ENCODE measurements at places on chromosomes 4 and X. TPM values are rescaled to one million over a fixed set of nuclear protein-coding genes. Genes with fewer than 3 reads are reported as not detected.

The RASL11B gene
- 0.41 TPM for polyA plus RNA-seq

The NCAPG gene
- not detected for polyA plus RNA-seq

The NLGN3 gene
- 0.06 TPM for polyA plus RNA-seq

The FAT4 gene
- polyA plus RNA-seq, result not detected

The NDST3 gene
- 0.07 TPM for polyA plus RNA-seq

The CENPE gene
- polyA plus RNA-seq, result 0.14 TPM

The POLR2B gene
- polyA plus RNA-seq, result 45.7 TPM

The IL1RAPL2 gene
- polyA plus RNA-seq, result not detected

The DUX4 gene
- polyA plus RNA-seq, result not detected

The MXD4 gene
- 30.0 TPM for polyA plus RNA-seq

The ARR3 gene
- polyA plus RNA-seq, result not detected

The MAOB gene
- polyA plus RNA-seq, result not detected

The TRMT10A gene
- 2.6 TPM for polyA plus RNA-seq

The ZCCHC12 gene
- polyA plus RNA-seq, result 0.50 TPM

The NALF2 gene
- polyA plus RNA-seq, result not detected

The ANK2 gene
- not detected for polyA plus RNA-seq

The MMRN1 gene
- not detected for polyA plus RNA-seq

The TMEM47 gene
- not detected for polyA plus RNA-seq

The ANKRD17 gene
- polyA plus RNA-seq, result 16.5 TPM

The SRPX gene
- polyA plus RNA-seq, result not detected

The SPANXB1 gene
- not detected for polyA plus RNA-seq

The MAP3K15 gene
- not detected for polyA plus RNA-seq

The HSFX2 gene
- polyA plus RNA-seq, result not detected

The TEC gene
- polyA plus RNA-seq, result 1.4 TPM

The AMOT gene
- polyA plus RNA-seq, result 3.3 TPM

The PABPC1L2B gene
- not detected for polyA plus RNA-seq

The DUSP21 gene
- not detected for polyA plus RNA-seq

The HHIP gene
- not detected for polyA plus RNA-seq

The CSAG3 gene
- polyA plus RNA-seq, result not detected

The TCEAL3 gene
- polyA plus RNA-seq, result 10.2 TPM

The TMEM271 gene
- not detected for polyA plus RNA-seq

The RTL9 gene
- polyA plus RNA-seq, result not detected

The MAGEA11 gene
- polyA plus RNA-seq, result not detected

The NDUFA1 gene
- 277 TPM for polyA plus RNA-seq

The GIMD1 gene
- polyA plus RNA-seq, result not detected

The OTC gene
- not detected for polyA plus RNA-seq

The MND1 gene
- polyA plus RNA-seq, result not detected

The HELT gene
- polyA plus RNA-seq, result not detected

The VSIG4 gene
- not detected for polyA plus RNA-seq

The KLB gene
- not detected for polyA plus RNA-seq

The AFF2 gene
- polyA plus RNA-seq, result 0.22 TPM

The FAM9C gene
- polyA plus RNA-seq, result not detected

The TMEM35A gene
- polyA plus RNA-seq, result not detected

The COX7B2 gene
- not detected for polyA plus RNA-seq

The SLC7A11 gene
- not detected for polyA plus RNA-seq

The RNF212 gene
- polyA plus RNA-seq, result 3.1 TPM

The STK32B gene
- not detected for polyA plus RNA-seq

The CYBB gene
- 0.51 TPM for polyA plus RNA-seq

The GPR119 gene
- not detected for polyA plus RNA-seq

The OTUD6A gene
- not detected for polyA plus RNA-seq

The OGT gene
- polyA plus RNA-seq, result 29.7 TPM

The EGF gene
- not detected for polyA plus RNA-seq

The PDGFRA gene
- polyA plus RNA-seq, result not detected

The ADGRG4 gene
- not detected for polyA plus RNA-seq

The CTAG1A gene
- not detected for polyA plus RNA-seq

The POU4F2 gene
- not detected for polyA plus RNA-seq

The PHOX2B gene
- not detected for polyA plus RNA-seq

Measured in naive thymus-derived CD8-positive, alpha-beta T cell (primary cell).